Anterior cingulate cortex (tissue), 58 donors: ENCODE measurements at places on chromosomes 12 and 14.

DNA sequence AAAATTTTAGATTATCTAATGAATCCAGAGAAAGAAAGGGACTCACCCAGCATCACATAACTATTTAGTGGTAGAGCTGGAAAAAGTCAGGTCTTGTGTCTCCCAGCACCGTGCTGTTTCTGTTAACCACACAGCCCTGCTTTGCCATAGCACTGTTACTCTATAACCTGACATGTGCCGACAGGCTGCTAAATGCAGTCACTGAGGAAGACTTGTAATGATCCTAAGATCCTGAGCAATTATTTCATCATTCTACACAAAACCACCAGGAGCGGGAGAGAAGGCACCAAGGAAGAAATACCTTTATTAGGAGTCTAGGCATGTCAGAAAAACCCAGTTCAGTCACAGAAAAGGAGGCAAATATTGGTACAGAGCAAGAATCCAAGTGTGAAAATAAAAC lies 3.1 kb upstream of the NOXRED1 start:
- no peak for DNase-seq

- DNase-seq = no peak
These were observed 191.6 kb upstream of the SLC16A7 start for GRCh38 chr12:59404109-59404650.

DNA sequence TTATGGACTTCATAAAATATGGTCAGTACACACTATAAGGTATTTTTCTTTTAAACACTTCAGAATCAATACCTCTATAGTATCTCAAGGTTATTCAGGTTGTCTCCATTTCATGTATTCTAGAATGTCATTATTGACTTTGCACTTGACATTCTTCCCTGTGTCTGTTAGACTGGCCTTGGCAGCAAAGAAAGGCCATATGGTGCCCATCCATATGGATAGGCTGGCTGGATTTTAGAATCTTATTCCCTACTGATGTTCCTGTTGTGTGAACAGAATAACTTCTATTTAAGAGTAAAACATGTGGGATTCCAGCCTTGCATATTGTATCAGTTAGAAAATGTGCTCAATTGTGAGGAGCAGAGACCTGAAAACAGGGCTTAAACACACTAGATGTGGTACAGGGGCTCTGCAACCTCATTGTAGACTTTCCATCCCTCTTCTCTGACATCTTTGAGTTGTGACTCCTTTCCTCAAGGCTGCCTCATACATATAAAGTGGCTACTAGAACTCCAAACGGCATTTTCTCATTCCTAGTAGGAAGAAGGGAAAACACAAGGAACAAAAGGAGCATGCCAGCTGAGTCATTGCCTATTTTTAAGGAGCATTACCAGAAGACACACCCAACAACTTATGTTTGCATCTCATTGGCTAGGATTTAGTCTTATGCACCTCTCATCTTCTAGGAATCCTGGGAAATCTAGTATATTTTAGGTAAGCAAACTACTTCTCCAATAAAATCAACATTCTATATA lies 221.2 kb upstream of the TMPO start:
- DNase-seq = no peak

- DNase-seq = no peak
These were observed 11.9 kb upstream of the PUS1 start for GRCh38 chr12:131917139-131917710.
